ENCODE measurements at places on chromosomes 13 and 19.

GRCh38 chr13:106145997-106146864, 389.2 kb downstream of the EFNB2 start:
- DNase-seq, result no peak

GRCh38 chr19:5489551-5489950, 34.3 kb downstream of the ZNRF4 start:
- no peak for DNase-seq

- no peak for DNase-seq
Measured at GRCh38 chr13:96793404-96793755, 200.9 kb downstream of the OXGR1 start.

DNA sequence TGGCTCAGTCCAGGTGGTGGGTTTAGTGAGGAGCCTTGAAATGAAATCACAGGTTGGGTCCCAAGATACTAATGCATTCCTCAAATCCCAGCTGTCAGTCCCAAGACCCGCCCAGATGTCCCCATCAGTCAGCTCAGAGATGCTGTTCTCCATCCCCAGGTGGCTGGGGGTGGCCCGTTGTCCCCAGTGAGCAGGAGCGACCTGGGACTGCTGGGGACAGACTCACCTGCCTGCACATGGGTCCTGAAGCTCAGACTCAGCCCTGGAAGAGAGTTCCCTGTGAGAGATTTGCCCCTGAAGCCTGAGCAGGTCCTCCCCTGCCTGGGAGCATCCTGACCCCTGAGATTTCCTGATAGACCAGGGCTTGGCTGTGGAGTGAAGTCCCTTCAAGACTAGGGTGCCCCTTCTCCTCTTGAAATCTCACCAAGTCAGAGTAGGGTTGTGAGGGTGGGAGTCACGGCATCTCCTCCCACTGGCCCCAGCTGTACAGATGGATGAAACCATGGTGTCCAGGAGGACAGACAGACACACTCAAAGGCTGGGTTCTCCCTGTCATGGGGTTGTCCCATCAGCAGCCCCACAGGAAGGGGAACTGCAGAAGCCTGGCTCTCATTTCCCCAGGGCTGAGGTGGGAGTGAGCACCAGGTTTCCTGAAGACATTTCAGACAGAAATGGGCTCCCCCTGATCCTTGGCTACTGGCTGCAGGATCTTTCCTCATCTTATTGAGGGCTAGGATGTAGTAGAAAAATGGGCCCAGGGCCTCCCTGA, 14.4 kb downstream of the LILRA5 start:
- no peak for DNase-seq

DNA sequence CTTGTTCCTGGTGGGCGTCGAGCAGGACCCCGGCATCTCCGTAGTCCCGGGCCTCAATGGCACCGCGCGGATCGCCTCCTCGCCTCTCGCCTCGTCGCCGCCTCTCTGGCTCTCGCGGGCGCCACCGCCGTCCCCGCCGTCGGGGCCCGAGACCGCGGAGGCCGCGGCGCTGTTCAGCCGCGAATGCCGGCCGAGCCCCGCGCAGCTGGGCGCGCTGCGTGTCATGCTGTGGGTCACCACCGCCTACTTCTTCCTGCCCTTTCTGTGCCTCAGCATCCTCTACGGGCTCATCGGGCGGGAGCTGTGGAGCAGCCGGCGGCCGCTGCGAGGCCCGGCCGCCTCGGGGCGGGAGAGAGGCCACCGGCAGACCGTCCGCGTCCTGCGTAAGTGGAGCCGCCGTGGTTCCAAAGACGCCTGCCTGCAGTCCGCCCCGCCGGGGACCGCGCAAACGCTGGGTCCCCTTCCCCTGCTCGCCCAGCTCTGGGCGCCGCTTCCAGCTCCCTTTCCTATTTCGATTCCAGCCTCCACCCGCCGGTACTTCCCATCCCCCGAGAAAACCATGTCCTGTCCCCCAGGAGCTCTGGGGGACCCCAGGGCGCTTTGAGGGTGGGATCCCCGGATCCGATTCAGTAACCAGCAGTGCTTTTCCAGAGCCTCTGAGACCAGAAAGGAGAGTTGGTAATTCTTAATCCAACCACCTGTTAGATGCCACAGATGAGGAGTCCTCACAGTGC, 885 bp downstream of the MLNR start:
- no peak for DNase-seq

GRCh38 chr19:32324631-32325285, 20.7 kb upstream of the ZNF507 start:
- no peak for DNase-seq

DNA sequence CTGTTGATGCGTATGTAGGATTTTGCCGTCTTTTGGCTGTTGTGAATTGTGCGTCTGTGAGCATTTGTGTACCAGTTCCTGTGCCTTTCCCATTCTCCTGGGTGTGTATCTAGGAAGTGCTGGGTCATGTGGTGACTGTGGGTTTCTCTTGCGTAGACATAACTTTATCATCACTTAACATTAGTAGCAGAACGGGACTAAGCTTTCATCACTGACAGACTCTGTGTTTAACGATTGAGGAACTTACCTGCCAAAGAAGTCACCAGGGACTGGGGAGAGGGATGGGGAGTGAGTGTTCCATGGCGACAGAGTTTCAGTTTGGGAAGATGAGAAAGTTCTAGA, 15.0 kb downstream of the FZR1 start:
- no peak for DNase-seq

DNA sequence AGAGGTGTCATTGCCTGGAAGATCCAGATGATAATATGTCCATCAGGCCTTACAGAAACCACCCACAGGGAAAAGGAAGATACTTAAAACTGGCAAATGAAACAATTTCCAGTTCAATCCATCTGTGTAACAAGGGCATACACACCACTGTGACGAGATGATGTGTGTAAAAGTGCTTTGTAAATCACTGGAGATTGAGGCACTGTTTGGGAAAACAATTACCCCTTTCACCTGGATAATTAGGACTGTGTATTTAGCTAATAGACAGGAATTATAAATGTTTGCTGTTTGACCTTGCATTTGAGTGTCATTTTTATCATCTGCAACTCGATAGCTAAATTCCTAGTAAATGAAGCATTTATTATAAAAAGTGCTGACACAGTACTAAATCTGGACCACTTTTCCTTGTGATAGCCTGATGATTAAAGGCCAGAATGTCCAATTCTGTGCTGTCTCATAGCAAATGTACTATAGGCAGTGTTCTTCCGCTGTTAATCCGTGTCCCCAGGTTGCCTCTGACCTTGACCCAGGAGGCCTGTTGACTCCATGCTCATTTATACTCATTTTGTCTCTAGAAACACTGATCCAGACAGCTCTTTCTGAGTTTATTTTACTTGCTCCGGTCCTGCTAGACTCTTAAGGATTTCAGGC, 105.8 kb downstream of the LACC1 start:
- DNase-seq, result no peak

DNA sequence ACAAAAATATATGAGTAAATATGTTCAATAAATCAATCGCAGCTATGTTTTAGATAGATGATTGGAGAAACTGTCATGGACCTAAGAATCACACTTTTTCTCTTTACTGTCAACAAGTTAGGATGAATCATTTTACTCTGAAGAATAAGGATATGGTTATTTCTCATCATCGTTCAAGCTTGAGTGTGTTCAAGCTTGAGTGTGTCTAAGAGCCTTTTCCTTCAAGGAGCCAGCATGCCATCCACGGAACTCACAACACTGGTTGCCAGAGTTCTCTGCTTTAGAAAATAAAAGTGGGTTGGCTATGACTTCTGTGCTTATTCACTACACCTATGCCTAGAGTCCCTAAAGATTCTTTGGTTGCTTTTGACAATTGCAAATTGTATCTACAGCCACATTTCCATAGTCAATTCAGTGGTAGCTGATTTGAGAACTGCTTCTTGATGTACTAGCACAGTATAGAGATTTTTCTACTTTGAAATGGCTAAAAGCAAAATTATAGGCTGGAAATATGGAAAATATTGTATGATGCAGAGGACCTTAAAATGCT, 58.1 kb upstream of the SCEL start:
- DNase-seq, result no peak

- DNase-seq, result no peak
Measured at GRCh38 chr13:41150058-41150457, 17.5 kb upstream of the KBTBD6 start.

DNA sequence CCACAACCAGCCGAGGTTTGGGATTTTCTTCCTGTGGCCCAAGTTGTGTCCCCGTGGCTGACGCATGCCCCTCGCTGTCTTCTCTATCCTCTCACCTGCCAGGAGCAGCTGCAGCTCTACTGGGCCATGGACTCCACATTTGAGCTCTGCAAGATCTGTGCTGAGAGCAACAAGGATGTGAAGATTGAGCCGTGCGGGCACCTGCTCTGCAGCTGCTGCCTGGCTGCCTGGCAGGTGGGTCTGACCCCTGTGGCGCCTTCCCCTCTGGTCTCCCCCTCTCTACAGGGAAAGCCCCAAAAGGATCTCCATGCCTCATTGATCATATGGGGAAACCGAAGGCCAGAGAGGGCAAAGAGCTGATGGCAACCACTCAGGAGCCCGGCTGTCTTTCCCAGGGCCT, 14.6 kb downstream of the CBLC start:
- no peak for DNase-seq

- no peak for DNase-seq
Measured at GRCh38 chr19:29326849-29327840, 114.2 kb upstream of the UQCRFS1 start.

GRCh38 chr13:111399776-111400538, 79.5 kb downstream of the TEX29 start:
- DNase-seq, result no peak

GRCh38 chr19:40954573-40954972, 36.5 kb upstream of the CYP2B6 start:
- DNase-seq, result no peak

DNA sequence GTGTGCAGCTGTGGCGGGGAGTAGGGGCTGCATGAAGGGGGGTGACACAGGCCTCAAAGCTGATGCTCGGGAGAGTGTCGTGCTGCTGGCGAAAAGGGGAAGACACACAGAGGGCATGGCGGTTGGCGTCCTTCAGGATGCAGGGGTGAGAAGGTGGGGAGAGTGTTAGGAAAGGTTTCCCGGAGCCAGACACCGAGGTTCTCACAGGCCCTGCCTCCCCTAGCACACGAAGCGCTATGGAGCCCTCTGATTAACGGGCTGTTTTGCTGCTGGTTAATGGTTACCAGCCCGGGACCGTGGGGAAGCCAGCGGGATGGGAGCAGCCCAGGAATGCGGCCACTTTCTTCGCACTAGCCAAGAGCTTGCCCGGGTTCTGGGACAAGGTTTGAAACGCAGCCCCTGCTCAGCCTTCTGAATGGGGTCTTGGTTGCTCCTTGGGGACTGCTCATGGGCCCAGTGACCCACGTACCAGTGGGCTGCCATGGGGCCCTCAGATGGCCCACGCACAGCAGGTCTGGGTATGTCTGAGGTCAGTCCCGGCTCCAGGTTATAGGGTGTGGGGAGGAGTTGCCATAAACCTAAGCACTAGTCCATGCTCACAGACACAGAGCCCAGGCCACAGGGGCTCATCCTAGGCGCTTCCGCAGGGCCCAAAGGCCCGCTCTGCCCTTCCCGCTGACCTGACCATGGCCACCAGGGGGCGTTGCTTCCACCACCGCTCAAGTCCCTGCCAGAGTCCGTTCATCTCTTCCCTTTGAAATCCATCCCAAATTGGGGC, 31.3 kb upstream of the ISYNA1 start:
- peak; percentile 58 for DNase-seq

DNA sequence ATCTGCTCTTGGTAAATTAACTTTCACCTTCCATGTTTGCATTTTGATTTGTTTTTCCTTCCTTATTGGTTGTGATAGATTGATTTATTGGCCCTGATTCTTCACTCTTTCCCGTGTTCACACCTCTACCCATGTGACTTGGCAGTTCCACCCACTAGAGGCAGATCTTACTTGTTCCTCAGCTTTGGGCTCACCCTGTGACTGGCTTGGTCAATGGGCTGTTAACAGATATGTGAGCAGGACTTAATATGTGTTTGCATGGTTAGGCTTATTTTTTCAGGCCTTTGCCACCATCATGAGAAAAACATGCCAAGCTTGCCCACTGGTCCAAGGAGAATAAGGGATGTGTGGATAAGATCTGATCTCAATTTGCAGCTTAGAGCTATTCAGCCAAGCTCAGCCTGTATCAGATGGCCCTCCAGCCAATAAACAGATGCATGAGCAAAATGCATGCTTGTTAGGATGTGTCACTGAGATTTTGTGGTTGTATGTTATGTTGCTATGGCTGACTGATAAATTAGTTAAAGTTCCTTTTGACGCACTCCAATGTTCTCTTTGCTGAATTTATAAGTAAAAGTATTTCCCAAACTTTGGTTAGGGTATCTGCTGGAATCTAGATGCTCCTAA, 48.0 kb downstream of the RGCC start:
- no peak for DNase-seq

DNA sequence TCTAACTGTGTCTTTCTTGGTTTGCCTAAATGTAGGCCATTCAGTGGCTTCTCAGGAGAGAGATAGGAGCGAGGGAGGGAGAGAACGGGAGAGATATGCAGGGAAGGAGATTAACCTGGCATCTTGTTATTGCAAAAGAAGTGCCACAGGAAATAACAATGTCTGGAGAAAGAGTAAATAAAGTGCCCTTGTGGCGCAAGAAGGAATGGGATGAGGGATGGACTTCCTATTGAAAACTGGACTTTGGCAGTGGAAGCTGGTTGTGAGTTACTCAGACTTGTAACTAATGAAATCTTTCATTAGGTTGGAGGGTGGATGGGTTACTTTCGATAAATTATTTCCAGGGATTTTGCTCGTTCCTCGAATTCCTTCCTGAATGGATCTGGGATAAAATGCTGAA, 136.1 kb downstream of the LACC1 start:
- no peak for DNase-seq

- no peak for DNase-seq
Measured at GRCh38 chr13:77554069-77554468, 18.6 kb downstream of the SCEL start.

- no peak for DNase-seq
Measured at GRCh38 chr13:101941095-101941783, 460.6 kb downstream of the FGF14 start.

DNA sequence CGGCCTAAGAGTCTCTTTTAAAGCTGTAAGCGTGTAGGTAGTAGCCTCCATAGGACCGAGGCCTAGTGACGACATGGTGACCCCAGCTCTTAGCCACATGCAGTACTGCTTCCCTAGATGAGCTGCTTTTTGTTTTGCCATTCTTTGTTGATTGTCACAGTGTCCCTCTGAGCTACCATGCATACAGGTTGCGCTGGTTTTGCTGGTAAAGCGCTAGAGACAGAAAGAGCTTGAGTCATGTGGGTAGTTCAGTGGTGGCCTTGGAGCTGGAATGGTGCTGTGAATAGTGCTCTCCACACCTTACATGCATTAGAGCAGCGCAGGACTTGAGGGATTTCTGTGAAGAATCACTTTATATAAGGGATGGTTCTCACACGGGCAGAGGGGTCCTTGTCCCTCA, 5.1 kb downstream of the HNRNPM start:
- no peak for DNase-seq

DNA sequence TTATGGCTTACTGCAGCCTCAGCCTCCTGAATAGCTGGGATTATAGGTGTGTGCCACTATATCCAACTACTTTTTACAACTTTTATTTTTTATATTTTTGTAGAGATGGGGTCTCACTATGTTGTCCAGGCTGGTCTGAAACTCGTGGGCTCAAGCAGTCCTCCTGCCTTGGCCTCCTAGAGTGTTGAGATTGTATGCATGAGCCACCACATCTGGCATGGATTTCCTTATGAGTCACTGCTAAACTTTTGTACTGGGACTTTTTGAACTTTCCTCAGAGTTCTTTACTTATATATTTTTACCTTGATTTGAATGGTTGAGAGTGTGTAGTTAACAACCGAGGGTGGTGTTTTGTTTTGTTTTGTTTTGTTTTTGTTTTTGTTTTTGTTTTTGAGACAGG, 33.4 kb downstream of the DNAJC3 start:
- DNase-seq, result no peak

- DNase-seq, result no peak
Measured at GRCh38 chr13:35992964-35993363, 138.2 kb downstream of the DCLK1 start.

- no peak for DNase-seq
Measured at GRCh38 chr13:36986462-36987240, 12.5 kb downstream of the ALG5 start.
